Activated CD4-positive, alpha-beta memory T cell treated with anti-CD3 and anti-CD28 coated beads for 36 hours (primary cell): ENCODE measurements at places on chromosomes 2 and 18.
A peak's percentile ranks its signal among the peaks of the same experiment; 100 is the strongest.

DNA sequence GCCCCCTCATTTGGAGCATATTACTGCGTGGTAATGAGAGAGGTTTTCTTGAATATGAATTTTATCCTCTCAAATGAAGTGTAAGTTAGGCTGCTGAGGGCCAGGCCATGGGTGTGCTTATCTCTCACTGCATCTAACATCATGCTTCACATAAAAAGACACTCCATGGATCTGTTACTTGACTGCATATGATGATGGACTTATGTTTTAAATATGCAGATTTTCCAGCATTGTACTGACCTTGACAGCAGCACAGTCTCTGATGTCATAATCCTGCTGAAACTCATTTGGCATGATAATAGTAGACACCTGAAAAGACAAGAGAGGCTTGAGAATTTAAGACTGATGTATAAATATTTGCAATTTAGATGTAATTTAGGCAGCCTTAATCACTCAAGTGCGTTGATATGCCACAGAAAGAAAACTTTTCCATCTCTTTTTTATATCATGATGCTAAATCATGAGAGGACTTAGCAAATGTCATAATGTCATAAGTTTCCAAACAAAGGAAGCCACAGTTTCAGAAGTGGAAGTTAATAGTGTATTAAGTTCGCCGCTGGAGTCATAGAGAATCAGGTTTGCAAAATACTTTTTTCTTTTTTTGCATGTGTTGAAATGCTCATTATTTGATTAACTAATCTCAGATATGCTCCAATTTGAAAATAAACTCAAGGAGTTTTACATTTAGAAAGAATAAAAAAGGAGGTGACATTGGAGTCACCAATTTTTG lies 62.7 kb upstream of the CD302 start:
- no peak for DNase-seq

DNA sequence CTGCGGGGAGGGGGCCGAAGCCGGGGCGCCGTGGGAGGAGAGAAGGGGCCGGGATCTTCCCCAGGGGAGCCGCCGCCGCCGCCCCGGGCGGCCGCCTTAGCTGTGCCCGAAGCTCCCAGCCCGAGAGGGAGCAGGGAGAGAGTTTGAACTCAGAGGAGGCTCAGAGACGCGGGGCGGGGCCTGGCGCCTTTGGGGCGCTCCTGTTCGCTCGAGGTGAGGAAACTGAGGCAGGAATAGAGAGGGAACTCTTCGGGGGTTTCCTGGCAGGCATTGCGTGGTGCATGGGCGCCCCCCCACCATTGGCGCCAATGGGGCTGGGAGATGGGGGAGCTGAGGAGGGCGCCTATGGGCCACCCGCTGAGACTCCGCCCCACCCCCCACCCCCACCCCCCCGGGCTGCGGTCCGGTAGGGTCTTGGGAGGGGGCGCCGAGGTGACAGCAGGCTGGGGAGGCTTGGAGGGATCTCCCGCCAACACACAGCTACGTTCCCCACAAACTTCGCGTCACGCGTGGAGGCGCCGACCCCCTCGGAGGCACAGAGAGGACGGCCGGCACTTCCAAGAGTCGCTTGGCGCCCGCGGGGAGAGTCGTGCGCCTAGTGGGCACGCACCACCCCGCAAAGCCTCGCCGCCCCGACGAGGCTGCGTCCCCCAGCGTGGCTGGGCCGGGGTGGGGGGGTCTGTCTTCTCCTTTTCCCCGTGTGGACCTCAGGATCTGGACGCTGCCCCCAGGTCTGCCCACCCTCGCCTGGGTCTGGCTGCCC lies 680 bp downstream of the CTDSP1 start:
- peak; percentile 46 for DNase-seq

- no peak for DNase-seq
These were observed 12.9 kb downstream of the RBM45 start for GRCh38 chr2:178125125-178125524.

DNA sequence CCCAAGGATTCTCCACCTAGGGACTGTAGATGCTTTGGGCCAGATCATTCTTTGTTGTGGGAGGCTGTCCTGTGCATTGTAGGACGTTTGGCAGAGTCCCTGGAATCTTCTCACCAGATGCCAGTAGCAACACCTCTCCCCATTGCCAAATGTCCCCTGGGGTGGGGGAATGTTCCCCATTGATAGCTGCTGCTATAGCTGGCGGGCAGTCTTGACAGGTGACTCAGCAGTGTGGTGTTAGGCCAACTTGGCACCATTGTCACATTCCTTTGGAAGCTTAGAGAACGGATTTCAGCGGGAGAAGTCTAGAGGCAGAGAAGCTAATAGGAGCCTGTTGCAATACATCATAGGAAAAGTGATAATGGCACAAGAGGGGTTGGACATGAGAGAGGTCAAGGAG lies 495.7 kb upstream of the SMIM21 start:
- DNase-seq = no peak

DNA sequence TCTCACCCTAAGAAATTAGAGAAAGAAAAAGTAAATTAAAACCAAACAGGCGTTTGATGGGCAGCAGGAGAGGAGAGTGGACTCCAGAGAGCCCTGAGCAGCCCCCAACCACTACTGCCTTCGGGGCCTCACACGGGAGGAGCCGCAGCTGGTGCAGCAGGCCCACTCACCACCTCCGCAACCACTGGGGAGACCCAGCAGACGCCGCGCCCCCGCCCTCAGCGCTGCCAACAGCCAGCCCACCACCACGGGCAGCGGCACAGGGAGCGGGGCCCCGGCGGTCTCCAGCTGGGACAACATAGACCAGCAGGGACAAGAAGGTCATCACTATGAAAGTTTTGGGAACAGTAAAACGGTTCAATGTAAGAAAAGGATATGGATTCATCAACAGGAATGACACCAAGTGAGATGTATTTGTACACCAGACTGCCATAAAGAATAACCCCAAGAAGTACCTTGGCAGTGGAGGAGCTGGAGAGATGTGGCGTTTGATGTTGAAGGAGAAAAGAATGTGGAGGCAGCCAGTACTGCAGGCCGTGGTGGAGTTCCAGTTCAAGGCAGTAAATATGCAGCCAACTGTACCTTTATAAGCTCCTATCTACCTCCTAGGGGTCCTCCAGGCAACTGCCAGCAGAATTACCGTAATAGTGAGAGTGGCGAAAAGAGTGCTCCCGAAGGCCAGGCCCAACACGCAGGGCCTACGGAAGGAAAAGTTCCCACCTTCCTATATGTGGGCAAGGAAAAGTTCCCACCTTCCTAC lies 76.5 kb downstream of the OLA1 start:
- DNase-seq = no peak

DNA sequence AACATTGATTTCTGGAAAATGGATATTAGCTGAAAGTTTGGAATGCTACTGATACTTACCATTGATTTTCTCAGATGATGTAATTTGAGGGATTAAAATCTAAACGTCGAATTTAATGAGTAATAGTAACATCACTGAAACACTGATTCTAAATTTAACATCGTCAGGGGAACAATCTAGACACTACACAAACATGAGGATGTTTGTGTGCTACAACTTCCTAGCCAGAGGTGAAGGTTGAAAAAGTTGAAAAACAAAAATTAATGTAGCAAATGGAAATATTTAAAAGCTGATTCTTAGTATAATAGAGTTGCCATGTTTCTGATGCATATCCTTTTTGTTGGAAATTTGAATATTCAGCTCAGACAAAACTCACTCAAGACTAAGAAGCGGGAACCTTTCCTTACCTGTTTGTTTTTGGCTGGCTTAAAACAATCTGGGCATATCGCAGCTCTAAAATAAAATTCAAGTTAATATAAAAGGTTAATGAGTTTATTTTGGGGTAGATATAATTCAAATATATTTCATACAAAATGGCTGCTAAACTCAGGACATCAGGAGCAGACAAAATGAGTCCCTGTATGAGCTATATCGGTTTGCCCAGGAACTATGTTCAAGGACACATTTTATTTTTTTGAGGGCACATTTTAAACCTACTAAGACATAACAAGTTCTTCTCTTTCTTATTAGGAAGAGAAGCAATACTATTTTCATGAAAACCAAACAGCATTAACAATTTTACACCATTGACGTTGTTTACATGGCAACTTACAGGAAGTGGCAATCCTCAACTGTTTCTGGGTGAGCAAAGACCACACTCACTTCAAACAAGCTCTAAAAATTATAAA lies 52.6 kb upstream of the PEX13 start:
- no peak for DNase-seq

GRCh38 chr2:96145036-96145847 lies at the start of gene DUSP2:
Gene DUSP2 (minus strand): TSS chr2:96145440. CDS start chr2:96145354, 86 bp downstream.
- peak; percentile 96 for DNase-seq

- peak; percentile 66 for DNase-seq
These were observed 909 bp downstream of the NFATC1 start for GRCh38 chr18:79396431-79397246.

DNA sequence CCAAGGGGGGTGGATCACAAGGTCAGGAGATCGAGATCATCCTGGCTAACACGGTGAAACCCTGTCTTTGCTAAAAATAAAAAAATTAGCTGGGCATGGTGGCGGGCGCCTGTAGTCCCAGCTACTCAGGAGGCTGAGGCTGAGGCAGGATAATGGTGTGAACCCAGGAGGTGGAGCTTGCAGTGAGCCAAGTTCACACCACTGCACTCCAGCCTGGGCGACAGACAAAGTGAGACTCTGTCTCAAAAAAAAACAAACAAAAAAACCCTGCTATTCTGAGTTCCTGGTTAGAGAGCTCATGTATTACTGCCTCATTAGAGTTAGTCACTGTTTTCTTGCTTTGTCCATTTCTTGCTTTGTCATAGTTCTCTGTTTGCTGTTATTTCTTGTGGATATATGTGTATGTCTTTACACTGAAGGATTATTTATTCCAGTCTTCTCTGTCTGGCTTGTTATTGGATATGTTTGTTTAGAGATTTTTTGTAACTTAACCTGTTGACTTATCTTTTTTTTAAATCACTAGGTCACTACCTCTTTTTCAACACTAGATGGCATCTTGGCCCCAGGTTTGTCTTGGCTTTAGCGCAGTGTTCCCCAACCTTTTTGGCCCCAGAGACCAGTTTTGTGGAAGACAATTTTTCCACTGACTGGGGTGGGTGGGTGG lies 17.0 kb downstream of the TTLL4 start:
- no peak for DNase-seq

GRCh38 chr18:21632393-21632792 lies 20.3 kb downstream of the SNRPD1 start:
- no peak for DNase-seq

- DNase-seq = no peak
These were observed 36.1 kb downstream of the SAP130 start for GRCh38 chr2:127991742-127992141.

DNA sequence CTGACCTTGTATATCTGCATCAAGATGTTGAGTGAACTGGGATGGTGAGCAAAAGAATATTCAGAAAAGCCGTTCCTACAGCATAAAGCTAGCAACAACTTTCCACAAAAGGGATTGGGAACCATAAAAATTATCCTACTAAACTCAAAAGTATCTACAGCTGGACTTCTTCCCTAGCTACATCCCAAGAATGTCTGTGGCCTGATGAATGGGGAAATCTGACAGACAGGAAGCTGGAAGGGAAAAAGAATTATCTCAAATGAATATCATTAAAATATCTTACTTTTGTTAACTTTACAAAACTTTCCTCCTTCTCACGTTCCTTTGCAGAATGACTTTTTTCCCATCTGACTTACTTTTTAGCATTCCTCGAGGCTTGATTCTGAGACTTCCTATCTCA lies 150.9 kb downstream of the PDE11A start:
- no peak for DNase-seq

GRCh38 chr2:203328760-203329540 lies 756 bp downstream of the ABI2 start:
- peak; percentile 69 for DNase-seq

GRCh38 chr18:23683671-23684070 lies 5.6 kb upstream of the LAMA3 start:
- no peak for DNase-seq

DNA sequence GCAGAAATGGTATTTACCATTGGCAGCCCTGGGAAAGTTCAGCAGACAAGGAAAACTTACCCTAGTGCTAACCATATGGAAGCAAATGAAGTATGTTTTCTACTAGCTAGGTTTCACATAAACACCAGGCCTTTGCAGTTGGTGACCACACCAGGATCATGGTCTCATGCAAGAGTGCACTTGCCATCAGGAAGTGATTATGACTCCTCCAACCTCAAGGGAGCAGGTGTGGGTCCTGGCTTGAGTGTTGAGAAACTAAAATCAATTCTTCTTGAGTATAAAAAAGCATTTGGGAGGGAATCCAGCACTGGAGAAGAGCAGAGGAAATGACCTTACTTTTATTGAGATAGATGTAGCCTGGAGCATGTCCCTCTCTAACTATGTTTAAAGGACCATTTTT lies 56.8 kb upstream of the SPAG16 start:
- no peak for DNase-seq

- DNase-seq = no peak
These were observed 184.9 kb downstream of the RTP5 start for GRCh38 chr2:242054406-242054805.

- no peak for DNase-seq
These were observed 326.5 kb upstream of the SLC39A10 start for GRCh38 chr2:195330513-195330956.
